Nephron progenitor cell (in vitro differentiated cells): ENCODE measurements at places on chromosomes 6 and 20.
A peak's percentile ranks its signal among the peaks of the same experiment; 100 is the strongest.

DNA sequence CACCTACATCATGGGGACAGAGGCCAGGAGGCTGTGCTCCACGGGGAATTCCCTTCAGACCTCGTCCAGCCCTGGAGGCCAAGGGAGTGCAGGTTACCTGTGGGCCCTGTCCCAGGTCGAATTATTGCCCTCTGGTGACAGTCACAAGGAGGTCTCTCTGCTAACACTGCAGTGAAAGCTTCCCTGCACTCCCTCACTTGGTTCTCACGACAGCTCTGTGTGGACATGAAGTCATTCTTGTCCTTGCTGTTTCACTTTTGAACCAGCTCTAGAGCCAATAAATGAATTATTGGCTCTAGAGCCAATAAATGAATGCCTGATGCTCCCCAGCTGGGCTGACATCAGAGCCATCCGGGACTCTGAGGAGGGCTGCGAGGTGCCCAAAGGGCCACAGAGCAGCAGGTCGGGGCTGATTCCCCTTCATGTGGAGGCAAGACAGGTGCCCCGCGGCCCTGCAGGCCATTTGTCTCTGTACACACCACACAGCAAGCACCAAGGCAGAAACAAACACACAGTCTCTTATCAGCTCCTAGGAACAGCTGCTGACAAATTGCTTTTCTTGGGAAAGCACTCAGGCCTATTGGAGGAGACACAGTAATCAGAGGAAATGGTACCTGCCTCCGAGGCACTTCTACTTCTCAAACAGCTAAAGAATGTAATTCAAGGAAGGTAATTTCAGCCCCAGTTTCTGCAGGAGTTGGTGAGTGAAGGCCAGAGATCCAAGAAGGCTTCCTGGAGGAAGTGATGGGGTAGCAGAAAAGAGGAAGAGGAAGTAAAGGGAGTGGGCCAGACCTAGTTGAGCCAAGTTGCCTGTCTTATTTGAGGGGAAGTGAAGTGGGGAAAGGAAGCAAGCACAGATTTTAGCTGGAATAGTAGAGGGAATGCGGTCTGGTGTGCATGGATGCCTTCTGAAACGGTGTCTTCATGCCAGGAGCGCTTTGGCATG lies 27.5 kb upstream of the TBXT start:
- no peak for DNase-seq

DNA sequence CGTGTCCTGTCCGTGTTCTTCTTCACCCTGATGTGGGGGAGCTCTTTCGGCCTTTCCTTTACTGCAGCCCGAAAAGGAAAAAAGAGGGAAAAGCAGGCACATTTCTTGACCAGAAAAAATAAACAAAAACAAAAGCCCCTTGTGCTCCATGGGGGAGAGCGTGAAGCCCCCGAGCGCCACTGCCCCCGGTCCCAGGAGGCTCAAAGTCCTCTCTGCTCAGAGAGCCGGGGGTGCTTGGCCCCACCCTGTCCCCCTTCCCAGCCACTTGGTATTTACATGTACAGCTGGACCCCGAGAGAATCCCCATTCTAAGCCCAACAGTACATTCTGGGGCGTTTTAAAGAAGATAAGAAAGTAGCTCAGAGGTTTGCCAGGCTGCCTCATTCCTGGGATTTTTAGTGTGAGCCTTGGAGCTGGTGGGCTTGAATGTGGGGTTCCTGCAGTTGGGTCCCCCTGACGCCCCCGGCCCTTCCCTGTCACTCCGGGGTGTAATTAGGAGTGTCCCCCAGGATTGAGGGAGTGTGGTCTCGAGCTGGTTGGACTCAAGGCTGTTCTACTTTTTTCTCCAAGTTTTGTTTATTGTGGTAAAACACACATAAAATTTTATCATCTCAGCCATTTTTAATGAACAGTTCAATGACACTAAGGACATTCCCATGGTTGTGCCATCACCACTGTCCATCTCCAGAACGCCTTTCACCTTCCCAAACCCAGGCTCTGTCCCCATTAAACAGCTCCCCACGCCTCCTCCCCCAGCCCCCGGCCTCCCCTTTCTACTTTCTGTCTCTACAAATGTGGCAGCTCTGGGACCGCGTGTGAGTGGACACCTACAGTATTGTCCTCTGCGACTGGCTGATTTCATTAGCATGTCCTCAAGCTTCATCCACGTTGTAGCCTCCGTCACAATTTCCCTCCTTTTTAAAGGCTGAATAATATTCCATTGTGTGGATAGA lies 55.7 kb upstream of the BHLHE23 start:
- DNase-seq, result no peak

GRCh38 chr6:157055863-157056262 lies 267.5 kb downstream of the TMEM242 start:
- DNase-seq, result no peak

DNA sequence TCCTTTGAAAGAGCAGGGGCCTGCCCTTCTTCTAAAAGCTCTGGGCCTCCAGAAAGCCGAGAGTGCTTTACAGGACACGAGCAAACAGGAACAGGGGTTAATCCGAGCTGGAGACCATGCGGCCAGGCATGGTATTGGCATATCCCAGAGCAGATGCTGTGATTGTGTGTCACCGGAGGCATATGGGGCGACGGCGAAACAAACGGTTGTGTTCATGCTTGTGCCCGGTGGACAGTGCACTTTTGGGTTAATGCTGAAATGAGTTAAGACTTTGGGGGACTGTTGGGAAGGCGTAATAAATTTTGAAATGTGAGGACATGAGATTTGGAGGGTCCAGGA lies 1088.7 kb upstream of the DEFB115 start:
- no peak for DNase-seq

DNA sequence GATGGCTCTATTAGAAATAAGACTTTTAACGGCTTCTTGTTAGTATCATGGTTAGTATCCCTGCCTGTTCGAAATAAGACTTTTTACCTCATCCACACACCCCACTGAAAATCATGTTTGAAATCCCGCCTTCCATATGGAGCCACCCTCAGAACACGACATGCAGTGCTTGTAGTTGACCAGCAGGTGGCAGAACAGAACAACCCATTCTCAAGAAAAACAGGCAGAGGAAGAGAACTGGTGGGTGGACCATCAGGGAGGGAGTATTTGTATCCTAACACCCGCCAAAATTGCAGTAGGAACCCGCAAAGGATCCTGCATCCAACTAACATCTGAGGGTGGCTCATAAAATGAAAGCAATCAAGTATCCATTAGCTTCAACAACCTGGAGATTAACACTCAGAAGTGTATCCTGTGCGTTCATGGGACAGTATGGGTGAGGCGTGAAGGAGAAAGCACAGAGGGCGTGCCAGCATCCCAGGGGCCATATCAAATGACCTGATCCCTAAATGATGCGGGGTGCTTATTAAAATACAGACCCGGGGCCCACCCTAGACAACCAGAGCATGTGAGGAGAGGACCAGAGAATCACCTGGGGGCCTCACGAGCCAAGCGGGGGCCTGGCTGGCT lies 89.6 kb upstream of the NHSL1 start:
- DNase-seq, result peak; percentile 53

DNA sequence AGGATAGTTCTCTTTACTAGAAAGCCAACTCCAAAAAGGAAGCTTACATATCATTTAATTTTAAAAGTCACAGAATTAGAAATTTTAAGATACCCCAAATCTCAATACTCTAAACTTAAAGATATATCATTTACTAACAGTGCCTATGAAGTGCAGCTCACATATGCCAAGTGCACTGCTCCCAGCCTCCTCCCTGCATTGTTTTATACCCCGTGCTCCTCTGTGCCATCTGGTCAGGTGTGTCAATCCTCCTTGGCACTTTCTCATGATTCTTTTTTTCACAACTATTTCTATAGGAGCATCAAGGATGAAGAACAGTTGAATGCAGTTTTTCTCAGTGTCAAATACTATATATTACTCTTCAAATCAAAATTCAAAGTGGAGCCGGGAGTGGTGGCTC lies 8.8 kb downstream of the MAP7 start:
- DNase-seq, result no peak

DNA sequence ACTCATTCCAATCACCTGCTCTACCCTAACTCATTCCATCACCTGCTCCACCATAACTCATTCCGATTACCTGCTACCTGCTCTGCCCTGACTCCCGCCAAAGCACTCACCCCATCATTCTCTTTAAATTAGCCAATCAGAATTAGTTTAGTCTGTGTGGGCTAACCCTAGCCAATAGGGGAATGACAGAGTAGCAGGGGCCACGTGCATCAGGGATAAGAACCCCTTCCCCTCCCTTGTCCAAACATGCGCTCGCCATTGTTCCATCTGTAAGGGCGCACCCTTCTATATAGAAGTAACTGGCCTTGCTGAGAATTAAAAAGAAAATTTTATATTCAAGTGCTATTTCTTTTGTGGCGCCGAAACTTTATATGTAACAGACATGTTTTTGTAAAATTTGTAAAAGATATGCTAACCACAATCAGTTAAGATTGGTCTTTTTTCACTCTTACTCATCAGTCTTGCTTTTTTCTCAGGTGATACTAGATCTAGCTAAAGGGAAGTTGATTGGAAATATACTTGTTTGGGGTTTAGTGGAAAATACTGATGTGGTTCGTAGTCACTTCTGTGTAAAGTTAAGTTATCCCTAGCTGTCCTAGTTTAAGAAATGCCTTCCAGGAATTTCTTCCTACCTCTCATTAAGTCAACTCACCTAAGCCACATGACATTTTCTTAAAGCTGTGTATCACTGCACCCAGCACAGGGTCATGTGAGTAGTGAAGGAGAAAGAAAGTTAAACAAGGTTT lies 16.5 kb downstream of the RTN4IP1 start:
- no peak for DNase-seq

DNA sequence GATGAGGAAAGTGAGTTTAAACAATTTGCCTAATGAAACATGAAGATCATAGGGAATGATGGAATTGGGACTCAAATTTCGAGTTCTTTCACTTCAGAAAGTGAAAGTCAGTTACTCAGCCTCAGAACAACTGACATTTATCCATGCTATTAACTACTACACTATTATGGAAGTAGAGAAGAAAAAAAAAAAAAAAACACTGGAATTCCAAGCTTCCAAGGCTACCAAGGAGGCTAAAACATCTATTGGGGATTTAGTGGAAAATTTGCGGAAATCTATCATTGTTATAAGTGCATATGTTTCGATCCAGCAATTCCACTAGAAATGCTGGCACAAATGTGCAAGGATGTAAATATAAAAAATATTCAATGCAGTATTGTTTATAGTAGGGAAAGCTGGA lies 70.4 kb downstream of the TSHZ2 start:
- DNase-seq, result no peak

DNA sequence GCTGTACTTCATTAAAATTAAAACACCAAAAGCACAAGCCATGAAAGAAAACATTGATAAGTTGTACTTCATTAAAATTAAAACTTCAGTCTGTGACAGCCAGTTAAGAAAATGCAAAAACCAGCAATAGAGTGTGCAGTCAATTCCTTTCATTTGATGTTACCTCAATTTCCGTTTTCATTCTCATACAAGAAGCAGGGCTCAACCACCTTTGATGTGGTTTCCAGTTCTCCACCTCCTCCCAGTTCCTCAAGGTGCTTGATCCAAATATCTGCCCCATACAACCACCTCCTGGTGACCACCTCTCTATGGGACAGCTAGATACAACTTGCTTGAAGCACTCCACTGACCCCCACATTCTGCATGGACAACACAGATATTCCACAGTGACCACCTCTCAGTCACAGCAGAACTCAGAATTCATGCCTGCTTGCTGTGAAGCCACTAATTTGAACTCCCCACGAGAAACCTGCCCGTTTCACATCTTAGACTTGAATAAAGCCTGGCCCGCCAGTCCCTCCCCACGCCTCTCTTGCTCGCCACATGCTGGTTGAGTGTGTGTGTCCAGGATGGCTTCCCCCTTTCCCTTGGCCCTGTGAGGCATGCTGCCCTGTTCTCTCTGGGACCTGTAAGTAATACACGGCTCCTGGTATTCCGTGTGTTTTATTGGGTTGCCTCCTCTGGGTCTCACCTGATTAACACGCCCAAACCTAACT lies 66.1 kb downstream of the FAM50B start:
- DNase-seq, result no peak

DNA sequence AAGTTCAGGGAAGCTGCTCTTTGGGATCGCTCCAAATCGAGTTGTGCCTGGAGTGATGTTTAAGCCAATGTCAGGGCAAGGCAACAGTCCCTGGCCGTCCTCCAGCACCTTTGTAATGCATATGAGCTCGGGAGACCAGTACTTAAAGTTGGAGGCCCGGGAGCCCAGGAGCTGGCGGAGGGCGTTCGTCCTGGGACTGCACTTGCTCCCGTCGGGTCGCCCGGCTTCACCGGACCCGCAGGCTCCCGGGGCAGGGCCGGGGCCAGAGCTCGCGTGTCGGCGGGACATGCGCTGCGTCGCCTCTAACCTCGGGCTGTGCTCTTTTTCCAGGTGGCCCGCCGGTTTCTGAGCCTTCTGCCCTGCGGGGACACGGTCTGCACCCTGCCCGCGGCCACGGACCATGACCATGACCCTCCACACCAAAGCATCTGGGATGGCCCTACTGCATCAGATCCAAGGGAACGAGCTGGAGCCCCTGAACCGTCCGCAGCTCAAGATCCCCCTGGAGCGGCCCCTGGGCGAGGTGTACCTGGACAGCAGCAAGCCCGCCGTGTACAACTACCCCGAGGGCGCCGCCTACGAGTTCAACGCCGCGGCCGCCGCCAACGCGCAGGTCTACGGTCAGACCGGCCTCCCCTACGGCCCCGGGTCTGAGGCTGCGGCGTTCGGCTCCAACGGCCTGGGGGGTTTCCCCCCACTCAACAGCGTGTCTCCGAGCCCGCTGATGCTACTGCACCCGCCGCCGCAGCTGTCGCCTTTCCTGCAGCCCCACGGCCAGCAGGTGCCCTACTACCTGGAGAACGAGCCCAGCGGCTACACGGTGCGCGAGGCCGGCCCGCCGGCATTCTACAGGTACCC lies at the start of gene ESR1:
Gene ESR1, plus strand, starts transcription at position 170 of the 858 bp plus-strand sequence. Its CDS starts 231 bp downstream, at position 401.
- DNase-seq, result peak; percentile 48

- DNase-seq, result no peak
These were observed 284.7 kb upstream of the TAB2 start for GRCh38 chr6:149032599-149033405.

GRCh38 chr6:87847135-87847829 lies 145.2 kb upstream of the AKIRIN2 start:
- no peak for DNase-seq

- DNase-seq, result no peak
These were observed 21.9 kb downstream of the FBXL4 start for GRCh38 chr6:98925831-98926230.

GRCh38 chr6:137859025-137859424 lies 8.0 kb upstream of the TNFAIP3 start:
- no peak for DNase-seq

DNA sequence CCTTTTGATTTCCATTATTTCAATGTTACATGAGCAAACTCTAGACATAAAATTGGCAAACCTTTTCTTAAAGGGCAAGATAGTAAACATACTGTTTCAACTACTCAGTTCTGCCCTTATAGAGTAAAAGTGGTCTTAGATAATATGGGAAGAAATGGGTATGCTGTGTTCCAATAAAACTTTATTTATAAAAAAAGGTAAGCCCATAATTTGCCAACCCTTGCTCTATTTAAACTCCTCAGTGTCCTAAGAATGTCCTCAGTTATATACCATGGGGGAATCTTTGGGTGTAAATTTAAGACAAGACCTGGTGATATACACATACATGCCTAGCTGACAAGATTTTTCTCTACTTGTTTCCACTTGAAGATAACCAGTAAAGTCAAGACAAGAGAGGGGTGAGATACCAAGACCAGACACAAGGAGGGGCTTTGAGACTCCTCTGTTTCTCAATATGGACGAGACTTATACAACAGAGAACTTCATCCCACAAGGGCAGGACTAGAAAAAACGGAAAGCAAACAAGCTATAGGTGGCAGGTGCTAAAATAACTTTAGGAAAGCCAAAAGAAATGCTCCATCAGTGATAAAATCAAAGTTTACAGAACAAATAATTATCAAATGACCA lies 10.5 kb downstream of the SNX3 start:
- no peak for DNase-seq
